Naive thymus-derived CD4-positive, alpha-beta T cell (primary cell): ENCODE measurements at places on chromosomes 11 and 22.
A peak's percentile ranks its signal among the peaks of the same experiment; 100 is the strongest.

DNA sequence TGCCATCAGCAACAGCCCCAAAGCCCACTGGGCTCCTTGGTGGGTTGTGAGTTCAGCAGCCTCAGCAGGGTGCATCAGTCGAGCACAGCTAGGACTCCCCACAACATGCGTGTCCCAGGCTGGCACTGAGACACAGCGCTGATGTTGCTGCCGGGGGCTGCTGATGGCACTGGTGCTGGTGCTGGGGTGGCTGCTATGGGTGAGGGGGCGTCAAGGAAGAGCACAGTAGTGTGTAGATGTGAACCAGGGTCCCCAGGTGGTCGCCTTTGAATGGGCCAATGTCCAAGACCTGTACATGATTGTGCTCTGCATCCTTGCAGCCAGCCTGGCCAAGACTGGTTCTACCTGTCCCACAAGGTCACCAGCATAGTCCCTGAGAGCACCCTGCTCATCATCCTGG, 121.3 kb upstream of the SERPIND1 start:
- H3K4me3 ChIP-seq, result no peak overlapping the region
- H3K4me1 ChIP-seq, result no peaks in the 10 kb centered on the region
- no peak overlapping the region for H3K27ac ChIP-seq
- H3K27me3 ChIP-seq, result no peaks in the 10 kb centered on the region

- no peak overlapping the region for H3K4me3 ChIP-seq
- H3K27me3 ChIP-seq, result no peaks in the 10 kb centered on the region
- no peak overlapping the region for H3K27ac ChIP-seq
Measured at GRCh38 chr22:47561766-47562165, 799.3 kb downstream of the TBC1D22A start.

DNA sequence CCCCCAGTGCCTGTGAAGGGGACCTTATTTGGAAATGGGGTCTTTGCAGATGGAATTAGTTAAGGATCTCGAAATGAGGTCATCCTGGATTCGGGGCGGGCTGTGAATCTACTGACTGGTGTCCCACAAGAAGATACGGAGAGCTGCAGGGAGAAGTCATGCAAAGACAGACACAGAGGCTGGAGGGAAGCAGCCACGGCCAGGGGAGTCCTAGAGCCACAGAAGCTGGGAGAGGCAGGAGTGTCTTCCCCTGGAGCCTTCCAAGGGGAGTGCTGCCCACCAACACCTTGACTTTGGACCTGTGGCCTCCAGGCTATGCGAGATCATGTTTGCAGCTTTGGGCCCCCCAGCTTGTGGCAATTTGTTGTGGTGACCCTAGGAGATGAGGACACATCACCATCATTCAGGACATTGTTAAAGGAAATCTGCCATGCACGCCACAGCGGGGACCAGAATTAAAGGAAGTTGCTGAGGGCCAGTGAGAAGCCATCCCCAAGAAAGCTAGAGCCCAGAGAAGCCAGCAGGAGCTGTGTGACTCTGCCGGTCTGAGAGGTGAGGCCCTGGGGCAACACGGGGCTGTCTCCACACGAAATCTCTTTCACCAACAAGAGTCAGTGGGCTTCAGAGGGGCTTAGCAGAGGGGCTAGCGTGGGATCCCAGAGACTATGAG, 434.7 kb downstream of the BRD1 start:
- DNase-seq, result no peak
- H3K36me3 ChIP-seq, result no peaks in the 10 kb centered on the region
- H3K27ac ChIP-seq, result no peak overlapping the region
- no peak overlapping the region for H3K4me3 ChIP-seq

DNA sequence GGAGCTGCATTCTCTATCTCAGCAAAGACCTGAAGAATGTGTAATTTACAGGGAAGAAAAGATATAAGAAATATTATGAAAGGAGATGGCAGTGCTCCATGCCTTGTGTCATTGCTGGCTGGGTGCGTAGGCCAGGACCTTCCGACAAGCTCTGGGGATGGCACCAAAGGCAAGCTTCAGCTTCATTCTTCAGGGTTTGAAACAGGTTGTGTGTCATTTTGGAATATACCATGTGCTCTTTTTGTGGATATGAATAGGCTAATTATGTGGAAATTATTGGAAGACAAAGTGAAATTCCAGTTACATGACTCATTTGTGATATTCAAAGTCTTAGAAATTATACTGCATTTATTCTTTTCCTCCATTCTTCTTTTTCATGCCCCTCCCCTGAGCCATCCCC, 5.7 kb upstream of the KIRREL3 start:
- H3K36me3 ChIP-seq, result no peaks in the 10 kb centered on the region
- H3K4me3 ChIP-seq, result no peak overlapping the region
- H3K27ac ChIP-seq, result no peak overlapping the region
- H3K27me3 ChIP-seq, result peaks cover 7% of the 10 kb centered on the region

DNA sequence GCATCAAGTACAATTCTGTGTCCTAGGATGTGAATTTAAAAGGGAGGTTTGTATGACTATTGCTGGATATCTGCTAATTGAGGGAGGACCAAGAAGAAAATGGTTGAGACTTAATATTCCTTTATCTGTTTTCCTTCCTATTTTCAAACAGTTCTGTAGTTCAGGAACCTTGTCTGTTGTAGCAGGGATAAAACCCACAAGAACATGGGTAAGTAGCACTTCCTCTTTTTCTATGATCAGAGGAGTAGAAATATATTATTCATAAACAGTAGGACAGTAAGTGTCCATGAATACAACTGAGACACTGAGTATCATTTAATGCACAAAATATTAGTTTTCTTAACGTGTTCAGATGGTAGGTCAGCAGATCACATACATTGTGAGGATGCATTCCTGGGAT, 7.6 kb downstream of the MS4A3 start:
- DNase-seq, result no peak
- H3K4me3 ChIP-seq, result no peak overlapping the region
- H3K4me1 ChIP-seq, result no peaks in the 10 kb centered on the region
- no peak overlapping the region for H3K27ac ChIP-seq
- no peaks in the 10 kb centered on the region for H3K36me3 ChIP-seq

GRCh38 chr11:2295971-2296912, 5.5 kb downstream of the C11orf21 start:
- peaks cover 32% of the 10 kb centered on the region for H3K36me3 ChIP-seq
- no peak for DNase-seq
- H3K27ac ChIP-seq, result peak overlapping the region; percentile 41
- H3K4me3 ChIP-seq, result no peak overlapping the region
- peaks cover 33% of the 10 kb centered on the region for H3K4me1 ChIP-seq

- H3K4me3 ChIP-seq, result no peak overlapping the region
- H3K27ac ChIP-seq, result no peak overlapping the region
- peaks cover 47% of the 10 kb centered on the region for H3K4me1 ChIP-seq
- DNase-seq, result no peak
- H3K27me3 ChIP-seq, result no peaks in the 10 kb centered on the region
- no peaks in the 10 kb centered on the region for H3K36me3 ChIP-seq
Measured at GRCh38 chr11:63846897-63847296, 8.0 kb downstream of the MARK2 start.

DNA sequence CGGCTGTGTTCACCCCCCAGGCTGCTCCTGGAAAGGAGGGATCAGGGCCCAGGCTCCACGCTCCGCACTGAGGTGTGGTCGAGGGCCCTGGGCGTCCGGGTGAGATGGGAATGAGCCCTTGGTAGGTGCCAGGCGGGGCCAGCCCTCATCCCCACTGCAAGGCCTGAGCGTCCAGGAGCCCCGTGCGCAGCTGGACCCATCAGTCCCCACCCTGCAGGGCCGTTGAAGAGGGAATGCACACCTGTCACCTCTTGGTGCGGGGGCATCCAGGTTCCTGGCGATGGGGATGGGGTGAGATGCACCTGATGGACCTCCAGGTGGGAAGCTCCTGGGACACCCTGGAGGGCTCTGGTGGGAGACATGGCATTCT, 72.2 kb downstream of the KCNQ1 start:
- no peak overlapping the region for H3K4me3 ChIP-seq
- H3K4me1 ChIP-seq, result no peaks in the 10 kb centered on the region
- no peaks in the 10 kb centered on the region for H3K27me3 ChIP-seq

GRCh38 chr22:30202531-30203006, 44.0 kb downstream of the LIF start:
- no peaks in the 10 kb centered on the region for H3K27me3 ChIP-seq
- H3K4me1 ChIP-seq, result no peaks in the 10 kb centered on the region
- no peak overlapping the region for H3K4me3 ChIP-seq
- no peak overlapping the region for H3K27ac ChIP-seq

DNA sequence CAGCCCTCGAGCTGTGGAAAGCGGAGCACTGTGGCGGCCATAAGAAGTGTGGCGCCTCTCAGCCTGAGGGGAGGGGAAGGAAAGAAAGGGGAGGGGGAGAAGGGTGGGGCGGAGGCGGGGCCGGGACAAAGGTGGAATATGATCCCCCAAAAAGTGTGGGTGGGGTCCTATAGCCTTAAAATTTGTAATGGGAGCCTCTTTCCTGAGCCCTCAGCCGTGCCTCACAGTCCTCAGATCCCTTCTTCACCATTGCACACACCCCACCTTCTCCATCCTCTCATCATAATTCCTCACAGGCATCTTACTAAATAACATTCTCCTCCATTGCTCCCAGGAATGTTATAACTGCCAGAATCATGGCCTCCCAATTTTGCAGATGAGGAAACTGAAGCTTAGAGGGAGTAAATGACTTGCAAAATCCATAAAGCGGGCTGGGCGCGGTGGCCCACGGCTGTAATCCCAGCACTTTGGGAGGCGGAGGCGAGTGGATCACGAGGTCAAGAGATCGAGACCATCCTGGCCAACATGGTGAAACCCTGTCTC, 600 bp upstream of the RAB6A start:
- peak overlapping the region; percentile 89 for H3K27ac ChIP-seq
- peaks cover 7% of the 10 kb centered on the region for H3K36me3 ChIP-seq
- H3K4me3 ChIP-seq, result peak overlapping the region; percentile 87
- no peaks in the 10 kb centered on the region for H3K27me3 ChIP-seq

DNA sequence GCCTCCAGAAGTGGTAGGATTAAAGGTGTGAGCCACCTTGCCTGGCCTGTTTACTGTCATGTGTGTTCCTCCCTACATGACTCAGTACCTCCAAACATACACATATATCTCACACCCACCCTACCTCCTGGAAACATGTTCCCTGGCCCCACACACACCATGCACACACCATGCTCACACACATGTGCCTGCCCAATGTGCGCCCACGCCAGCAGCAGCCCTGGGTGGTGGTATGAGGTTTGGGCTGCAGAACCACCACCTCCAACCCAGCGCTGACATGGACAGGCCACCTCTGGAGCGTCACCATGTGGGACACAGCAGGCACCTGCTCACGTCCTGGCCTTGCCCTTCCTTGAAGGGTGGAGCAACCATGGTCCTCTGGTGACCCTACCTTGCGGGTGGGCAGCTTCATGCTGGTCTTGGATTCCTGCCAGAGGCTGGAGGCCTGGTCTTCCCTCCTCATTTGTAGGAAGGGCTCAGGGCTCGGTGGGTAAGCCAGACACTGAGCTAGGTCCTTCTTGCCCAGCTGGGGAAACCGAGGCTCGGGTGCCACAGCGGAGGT, 37.9 kb downstream of the KIAA1671 start:
- no peak overlapping the region for H3K4me3 ChIP-seq
- H3K4me1 ChIP-seq, result peaks cover 4% of the 10 kb centered on the region
- no peaks in the 10 kb centered on the region for H3K36me3 ChIP-seq
- H3K27me3 ChIP-seq, result no peaks in the 10 kb centered on the region

DNA sequence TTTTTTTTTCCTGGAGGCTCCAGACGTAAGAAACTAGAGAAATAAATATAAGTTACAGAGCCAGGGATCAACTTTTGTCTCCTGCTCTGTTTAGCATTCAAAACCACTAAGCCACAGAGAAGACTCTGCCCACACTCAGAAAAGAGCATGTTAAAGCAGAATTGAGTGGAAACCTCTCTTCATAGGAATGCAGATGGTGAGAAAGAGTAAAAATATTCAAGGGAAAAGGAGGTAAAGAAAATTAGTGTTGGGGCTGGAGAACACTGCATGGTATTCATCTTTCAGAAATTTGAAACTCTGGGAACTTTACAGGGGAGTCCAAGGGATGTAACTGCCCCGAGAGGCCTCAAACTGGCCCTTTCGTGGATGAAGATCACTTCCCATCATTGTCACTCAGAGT, 65.1 kb downstream of the CLMP start:
- no peak overlapping the region for H3K27ac ChIP-seq
- no peaks in the 10 kb centered on the region for H3K27me3 ChIP-seq
- H3K4me1 ChIP-seq, result no peaks in the 10 kb centered on the region
- no peak for DNase-seq
- no peaks in the 10 kb centered on the region for H3K36me3 ChIP-seq

DNA sequence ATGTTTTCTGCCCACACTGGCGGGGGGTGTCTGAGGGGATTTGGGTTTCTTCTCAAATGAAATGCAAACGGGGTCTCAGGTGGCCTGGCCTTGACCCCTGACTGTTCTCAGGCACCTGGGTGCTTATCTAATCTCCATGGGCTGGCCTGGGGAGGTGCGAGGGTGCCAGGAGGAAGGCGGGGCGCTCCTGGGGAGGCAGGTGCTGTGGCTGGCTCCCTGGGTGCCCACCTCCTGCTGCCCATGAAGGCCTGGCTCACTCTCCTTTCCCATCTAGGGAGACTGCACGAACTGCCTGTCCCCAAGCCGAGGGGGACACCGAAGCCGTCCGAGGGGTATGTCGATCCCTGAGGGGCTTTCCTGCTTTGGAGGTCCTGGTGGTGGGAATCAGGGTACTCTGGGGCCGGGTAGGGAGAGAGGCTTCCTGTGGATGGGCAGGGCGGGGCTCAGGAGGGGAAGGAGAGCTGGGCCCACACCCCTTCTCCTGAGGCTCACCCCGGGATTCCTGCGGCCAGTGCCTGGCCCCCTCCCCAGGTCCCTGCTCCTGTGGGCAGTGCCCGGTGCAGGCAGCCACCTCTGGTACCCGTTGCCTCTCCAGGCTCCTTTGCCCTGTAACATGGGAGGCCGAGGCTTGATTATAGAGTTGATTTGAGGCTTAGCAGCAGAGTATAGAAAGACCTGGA, 18.4 kb downstream of the MICALL1 start:
- no peaks in the 10 kb centered on the region for H3K36me3 ChIP-seq
- no peak for DNase-seq
- H3K27me3 ChIP-seq, result no peaks in the 10 kb centered on the region
- H3K4me3 ChIP-seq, result no peak overlapping the region
- H3K4me1 ChIP-seq, result no peaks in the 10 kb centered on the region

DNA sequence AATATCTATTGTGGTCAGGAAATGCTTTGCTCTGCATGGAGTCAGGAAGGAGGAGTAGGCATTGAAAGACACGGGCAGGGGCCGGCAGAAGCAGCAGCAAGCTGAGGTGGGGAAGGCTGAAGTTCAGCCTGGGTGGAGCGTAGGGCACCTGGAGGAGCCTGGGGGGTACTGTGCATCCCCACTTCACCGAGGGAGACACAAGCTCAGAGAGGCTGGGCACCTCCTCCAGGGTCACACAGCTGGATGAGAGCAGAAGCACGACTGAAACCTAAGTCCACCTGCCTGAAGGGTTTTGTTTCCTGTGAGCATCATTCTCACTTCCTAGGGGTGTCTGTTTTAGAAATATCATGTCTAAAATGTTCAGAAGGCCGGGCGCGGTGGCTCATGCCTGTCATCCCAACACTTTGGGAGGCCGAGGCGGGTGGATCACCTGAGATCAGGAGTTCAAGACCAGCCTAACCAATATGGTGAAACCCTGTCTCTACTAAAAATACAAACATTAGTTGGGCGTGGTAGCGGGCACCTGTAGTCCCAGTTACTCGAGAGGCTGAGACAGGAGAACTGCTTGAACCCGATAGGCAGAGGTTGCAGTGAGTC, 138.3 kb downstream of the MPPED1 start:
- H3K27me3 ChIP-seq, result no peaks in the 10 kb centered on the region
- no peak overlapping the region for H3K4me3 ChIP-seq
- H3K36me3 ChIP-seq, result no peaks in the 10 kb centered on the region
- H3K4me1 ChIP-seq, result no peaks in the 10 kb centered on the region
- no peak overlapping the region for H3K27ac ChIP-seq
- DNase-seq, result no peak
